ENCODE measurements at places on chromosomes 6 and 20. TPM values are rescaled to one million over a fixed set of nuclear protein-coding genes. Genes with fewer than 3 reads are reported as not detected.

DNA sequence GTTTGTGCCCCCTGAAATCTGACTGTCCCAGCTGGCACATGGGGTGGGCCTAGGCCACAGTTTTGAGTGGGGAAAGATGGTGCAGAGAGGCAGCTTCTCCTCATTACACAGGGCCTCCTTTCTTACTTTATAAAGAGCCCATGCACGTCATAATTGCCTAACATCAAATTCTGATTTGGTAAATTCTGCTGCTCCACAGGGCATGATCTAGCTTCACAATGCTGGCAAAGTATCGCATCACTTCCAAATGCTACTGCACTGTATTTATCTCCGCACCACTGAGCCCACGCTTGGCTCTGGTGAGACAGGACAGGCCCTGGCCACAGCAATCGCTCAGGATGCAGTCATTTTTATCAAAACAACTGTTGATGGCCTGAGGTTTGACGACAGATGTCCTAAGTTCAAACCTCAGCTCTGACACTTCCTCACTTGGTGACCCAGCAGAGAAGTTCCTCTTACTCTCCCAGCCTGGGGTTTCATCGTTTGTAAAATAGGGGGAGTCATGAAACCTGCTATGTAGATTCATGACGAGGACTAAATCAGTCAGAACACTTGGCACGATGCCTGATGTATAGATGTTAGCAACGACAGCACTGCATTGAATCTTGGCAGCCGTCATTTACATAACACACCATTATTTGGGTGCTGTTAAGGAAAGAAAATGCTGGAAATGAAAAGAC is 187.9 kb downstream of the TTLL2 start:
- no peak for DNase-seq

PNPLA1 gene
- not detected for total RNA-seq

OR11A1 gene
- total RNA-seq: not detected

DNA sequence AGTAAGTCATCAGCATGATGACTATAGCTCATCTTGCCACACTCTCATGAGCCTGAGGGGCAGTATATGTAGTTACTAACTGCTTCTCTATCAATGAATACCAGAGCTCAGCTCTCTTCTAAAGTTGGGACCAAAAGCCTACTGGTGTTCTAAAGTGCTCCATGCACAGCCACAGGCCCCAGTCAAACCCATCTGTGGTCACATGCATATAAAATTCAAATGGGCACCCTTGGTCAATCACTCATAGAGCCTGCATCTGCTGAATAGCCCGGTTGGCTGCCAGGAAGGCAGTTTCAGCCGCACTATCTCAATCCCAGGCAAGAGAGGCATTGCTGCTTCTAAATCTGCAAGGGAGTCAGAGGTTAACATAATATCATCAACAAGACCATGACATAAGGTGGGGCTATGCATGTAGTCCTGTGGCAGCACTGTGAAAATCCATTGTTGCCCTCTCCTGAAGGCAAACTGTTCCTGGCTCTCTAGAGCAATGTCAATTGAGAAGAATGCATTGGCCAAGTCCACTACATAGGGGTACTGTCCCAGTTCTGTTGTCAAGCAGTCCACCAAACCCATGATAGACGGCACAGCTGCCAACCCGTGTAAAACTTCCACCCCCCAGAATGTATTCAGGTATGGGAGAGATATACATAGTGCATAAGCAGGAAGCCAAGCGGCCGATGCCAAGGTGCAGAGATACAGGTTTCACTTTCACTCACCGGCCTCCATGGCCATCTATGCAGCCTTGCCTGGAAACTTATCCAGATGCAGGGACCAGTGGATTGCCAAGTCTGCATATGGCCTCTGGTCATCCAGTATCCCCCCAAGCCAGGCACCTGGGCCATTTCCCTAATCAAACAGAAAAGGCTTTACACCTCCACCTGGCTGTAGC is 76.2 kb downstream of the ALDH8A1 start:
- no peak for DNase-seq

MACROD2 gene
- not detected for total RNA-seq

TLDC2 gene
- total RNA-seq: 0.18 TPM

PTPRT gene
- not detected for total RNA-seq

DNA sequence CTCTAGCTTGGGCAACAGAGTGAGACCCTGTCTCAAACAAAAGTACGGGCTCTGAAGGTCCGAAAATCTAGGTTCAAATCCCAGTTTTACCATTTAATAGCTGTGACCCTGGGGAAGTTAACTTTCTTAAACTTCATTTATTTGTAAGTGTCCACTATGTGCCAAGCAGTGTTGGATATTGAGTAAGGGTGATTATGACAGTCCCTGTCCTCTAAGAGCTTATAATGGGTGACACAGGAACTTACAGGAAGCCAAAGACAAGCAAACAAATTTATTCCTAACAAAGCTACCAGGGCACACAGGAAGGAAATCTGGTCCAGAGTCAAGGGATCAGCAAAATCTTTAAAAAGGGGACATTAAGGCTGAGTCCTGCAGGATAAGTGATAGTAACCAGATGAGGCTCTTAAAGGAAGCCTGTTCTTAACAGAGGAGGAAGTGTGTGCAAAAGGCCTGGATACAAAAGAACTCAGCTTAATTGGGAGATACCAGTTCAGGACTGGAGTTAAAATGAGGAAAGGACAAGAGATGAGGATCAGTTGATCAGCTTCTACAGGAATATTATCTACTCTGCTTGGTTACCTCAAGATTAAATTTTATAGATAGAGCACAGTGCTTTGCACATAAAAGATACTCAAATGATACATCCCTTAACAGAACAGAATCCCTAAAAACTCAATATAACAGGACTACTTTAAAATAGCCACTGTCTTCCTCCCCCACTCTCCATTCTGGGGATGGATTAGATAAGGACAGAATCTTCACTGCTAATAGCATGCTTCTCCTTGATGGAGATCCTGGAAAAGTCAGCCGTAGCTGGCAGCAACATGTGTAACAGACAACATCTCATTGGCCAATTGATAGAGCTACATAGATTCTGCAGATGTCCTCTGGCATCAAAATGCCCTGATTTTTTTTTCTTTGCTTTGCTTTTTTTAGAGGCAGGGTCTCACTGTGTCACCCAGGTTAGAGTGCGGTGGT is 6.1 kb downstream of the SNX3 start:
- no peak for DNase-seq

DNA sequence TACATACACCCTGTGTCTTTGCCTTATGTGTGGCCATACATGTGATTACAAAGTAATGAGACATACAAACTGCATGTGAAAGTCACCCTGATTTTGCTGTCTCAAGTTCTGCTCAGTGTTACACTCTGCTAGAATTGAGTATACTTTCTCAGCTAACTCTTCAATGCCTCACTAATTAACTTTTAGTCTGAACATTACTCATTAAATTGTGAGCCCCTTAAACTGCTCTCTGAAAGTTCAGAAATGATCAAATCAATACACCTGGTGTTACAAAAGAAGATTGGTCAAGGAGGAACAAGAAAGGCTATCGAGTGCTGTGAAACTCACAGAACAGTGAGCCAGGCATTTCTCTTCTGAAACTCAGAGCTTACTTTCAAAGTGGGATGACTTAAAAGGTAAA is 71.3 kb downstream of the MKKS start:
- DNase-seq: no peak

CPXM1 gene
- 0.83 TPM for total RNA-seq

GRCh38 chr6:109662192-109662591 is 28.8 kb downstream of the AK9 start:
- peak; percentile 33 for DNase-seq
